ENCODE measurements at places on chromosomes 6 and 20.

- no peak for DNase-seq
These were observed 114.5 kb downstream of the SYCP2 start for GRCh38 chr20:59818911-59819310.

- DNase-seq = no peak
These were observed 102.9 kb upstream of the FRMD1 start for GRCh38 chr6:168181876-168182275.

- no peak for DNase-seq
These were observed 25.2 kb upstream of the GOPC start for GRCh38 chr6:117627533-117627932.

GRCh38 chr6:25007269-25007699, 71.5 kb upstream of the RIPOR2 start:
- no peak for DNase-seq

- no peak for DNase-seq
These were observed 642.2 kb downstream of the EYS start for GRCh38 chr6:65064844-65065243.

DNA sequence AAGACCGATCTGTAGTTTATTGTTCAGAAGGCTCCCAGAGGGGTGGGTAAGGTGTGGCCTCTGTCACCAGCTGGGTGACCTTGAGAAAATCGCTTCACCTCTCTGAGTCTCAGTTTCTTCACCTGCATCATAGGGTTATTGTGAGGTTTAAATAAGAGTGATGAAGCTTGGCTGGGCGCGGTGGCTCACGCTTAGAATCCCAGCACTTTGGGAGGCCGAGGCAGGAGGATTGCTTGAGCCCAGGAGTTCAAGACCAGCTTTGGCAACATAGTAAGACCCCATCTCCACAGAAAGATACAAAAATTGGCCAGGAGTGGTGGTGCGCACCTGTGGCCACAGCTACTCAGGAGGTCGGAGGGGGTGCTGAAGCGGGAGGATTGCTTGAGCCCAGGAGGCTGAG, 36.0 kb downstream of the VSTM2L start:
- DNase-seq = no peak

GRCh38 chr6:15152700-15153099, 93.2 kb upstream of the JARID2 start:
- DNase-seq = no peak

- no peak for DNase-seq
These were observed 219.8 kb downstream of the HIVEP2 start for GRCh38 chr6:142725024-142725770.

DNA sequence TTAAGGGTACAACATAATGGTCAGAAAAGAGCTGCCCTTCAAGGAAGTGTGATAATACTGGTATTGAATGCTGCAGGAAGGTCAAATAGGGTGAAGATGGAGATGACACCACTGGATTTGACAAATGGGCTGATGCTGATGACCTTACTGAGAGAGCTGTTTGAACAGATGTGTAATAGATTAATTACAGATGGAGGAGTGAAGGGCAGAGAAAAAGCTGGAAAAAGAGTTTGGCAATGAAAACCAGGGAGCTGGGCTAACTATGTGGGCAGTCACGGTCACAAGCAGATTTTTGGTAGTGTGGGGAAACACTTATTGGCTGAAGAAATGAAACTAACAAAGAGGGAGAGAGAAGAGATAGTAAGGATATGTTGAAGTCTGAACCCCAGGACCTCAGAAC, 83.6 kb upstream of the ENPP5 start:
- DNase-seq = no peak

DNA sequence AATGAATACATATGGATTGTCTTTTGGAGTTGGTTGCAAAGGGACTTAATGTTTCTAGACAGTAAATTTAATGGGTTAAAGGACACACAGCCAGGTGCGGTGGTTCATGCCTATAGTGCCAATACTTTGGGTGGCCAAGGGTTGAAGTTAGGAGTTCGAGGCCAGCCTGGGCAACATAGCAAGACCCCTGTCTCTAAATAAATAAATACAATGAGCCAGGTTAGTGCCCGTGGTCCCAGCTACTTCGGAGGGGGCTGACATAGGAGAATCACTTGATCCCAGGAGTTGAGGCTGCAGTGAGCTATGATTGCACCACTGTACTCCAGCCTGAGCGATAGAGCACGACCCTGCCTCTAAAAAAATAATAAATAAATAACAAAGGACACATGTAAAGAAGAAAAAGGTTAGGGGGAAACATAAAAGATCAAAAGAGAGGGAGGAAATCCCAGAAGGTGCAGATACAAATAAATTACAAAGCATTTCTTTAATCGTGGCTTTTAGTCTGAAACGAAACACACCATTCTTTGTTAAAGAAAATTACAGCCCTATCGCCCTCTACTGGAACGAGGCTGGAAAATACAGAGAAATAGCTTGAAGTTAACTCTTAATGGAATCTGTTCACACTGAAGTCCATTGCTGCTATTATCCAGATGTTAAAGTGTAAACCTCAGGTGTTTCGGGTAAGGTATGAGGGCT, 42.6 kb upstream of the SCML4 start:
- DNase-seq = peak; percentile 13

DNA sequence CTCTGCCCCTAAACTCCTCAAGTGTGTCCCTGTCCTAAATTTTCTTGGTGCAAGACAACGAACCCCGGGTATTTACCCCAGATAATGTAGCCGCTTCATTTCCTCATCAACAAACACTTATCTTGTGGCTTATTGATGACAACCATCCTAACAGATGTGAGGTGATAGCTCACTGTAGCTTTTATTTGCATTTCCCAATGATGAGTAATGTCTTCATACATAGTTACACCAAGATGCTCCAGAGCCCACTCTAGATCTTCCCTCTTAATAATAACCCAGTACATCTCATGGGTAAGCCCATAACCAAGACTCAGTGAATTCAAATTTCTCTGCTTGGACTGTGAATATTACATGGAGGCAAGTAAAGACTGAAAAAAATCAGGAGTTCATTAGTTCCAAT, 48.2 kb upstream of the BEND6 start:
- no peak for DNase-seq

DNA sequence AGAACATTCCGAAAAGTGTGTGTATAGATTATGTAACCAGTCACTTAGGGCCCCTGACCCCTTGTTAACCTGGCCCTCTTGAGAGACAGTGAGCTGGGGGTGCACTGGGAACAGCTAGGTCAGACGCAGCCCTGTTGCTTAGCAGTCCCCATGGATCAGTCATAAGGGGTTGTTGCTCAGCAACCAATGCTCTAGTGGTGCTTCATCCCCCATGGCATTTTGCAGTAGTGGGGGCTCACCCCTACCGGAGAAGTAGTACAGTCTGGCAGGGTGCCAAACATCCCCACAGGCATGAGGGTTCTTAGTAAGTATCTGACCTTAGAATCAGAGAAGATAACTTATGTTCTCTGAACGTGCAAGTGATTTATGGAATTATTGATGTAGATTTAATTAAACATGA, 12.3 kb downstream of the PKIB start:
- peak; percentile 75 for DNase-seq

- DNase-seq = no peak
These were observed 44.3 kb upstream of the PTGIS start for GRCh38 chr20:49612127-49612738.

- DNase-seq = no peak
These were observed 94.6 kb downstream of the ARMC2 start for GRCh38 chr6:108942556-108943492.

All from NCI-H1436 (cell line).